ENCODE measurements at places on chromosomes 5 and 9.

GRCh38 chr5:115920171-115920725, 42.0 kb upstream of the LVRN start:
- H3K4me1 ChIP-seq, result no peaks in the 10 kb centered on the region
- H3K27me3 ChIP-seq, result no peaks in the 10 kb centered on the region
- DNase-seq, result no peak

- peaks cover 7% of the 10 kb centered on the region for H3K4me1 ChIP-seq
- no peaks in the 10 kb centered on the region for H3K36me3 ChIP-seq
- DNase-seq, result peak; percentile 72
- no peak overlapping the region for H3K27ac ChIP-seq
- no peak overlapping the region for H3K4me3 ChIP-seq
Measured at GRCh38 chr9:137149942-137150616, 11.1 kb downstream of the GRIN1 start.

DNA sequence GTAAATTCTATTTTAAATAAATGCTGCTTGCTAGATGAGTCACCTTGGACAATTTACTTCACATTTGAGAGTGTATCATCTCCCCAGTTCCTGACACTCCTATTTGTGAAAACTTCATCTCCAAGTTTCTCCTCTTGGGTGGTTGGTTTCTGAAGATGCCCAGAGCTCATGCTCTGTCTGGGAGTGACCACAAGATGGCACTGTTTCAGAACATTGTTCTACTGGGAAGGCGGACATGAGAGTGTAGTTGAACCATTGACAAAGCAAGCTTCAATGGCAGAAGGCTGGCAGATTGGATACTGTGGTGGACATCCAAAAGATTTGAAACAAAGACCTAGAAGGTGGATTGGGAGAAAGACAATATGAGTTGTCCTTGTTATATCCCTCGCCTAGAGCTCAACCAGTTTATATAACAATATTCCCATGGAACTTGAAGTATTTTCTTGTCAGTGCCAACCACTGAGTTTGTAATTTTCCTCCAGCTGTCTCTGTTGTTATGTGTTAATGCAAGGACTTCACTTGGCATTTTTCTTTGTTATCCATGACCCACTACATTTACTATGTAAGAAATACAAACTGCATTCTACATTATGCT, 234.3 kb upstream of the ANKH start:
- no peaks in the 10 kb centered on the region for H3K36me3 ChIP-seq
- no peak overlapping the region for H3K4me3 ChIP-seq
- H3K27ac ChIP-seq, result no peak overlapping the region
- no peaks in the 10 kb centered on the region for H3K4me1 ChIP-seq
- peak; percentile 82 for DNase-seq

GRCh38 chr9:88044200-88044599, 69.9 kb upstream of the CDK20 start:
- no peaks in the 10 kb centered on the region for H3K36me3 ChIP-seq
- no peak overlapping the region for H3K4me3 ChIP-seq
- no peak for DNase-seq
- no peaks in the 10 kb centered on the region for H3K4me1 ChIP-seq
- H3K27ac ChIP-seq, result no peak overlapping the region

DNA sequence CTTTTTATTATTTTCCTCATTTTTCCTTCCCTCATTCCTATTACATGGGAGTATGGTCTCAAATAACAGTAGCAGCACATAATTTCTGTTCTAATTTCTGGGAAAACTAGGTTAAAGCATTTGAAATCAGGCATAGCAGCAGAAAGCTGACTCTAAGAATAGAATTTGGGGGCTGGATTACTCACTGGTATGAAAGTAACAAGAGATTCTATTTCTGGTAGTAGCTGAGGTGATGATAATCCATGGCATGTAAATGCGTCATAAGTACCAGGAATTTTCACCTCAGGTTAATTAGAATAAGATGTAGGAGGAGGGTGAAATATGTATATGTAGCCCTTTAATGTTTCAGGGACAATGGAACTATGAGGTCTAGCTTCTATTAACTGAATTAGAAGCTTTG, 662.0 kb downstream of the PTPRD start:
- no peak overlapping the region for H3K27ac ChIP-seq
- no peak overlapping the region for H3K4me3 ChIP-seq
- no peak for DNase-seq
- no peaks in the 10 kb centered on the region for H3K4me1 ChIP-seq

- H3K36me3 ChIP-seq, result no peaks in the 10 kb centered on the region
- H3K27ac ChIP-seq, result no peak overlapping the region
- H3K27me3 ChIP-seq, result no peaks in the 10 kb centered on the region
Measured at GRCh38 chr5:127097278-127097677, 24.0 kb upstream of the C5orf63 start.

DNA sequence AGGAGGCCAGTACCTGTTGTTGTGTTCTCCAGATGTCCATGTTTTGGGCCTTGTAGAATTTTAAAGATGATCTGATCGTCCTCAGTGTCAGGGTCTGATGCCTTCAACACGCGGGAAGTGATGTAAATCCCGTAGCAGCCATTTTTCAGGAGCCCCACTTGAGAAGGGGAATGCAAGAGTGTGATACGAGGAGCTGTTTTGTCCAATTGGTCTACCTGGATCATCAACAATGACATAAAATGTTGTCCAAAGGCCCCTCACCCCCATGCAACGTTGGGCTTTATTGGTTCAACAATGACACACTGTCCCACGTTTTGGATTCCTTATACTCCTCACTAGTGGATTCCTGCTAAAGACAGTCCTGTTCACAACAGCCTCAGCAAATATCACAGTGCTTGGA, 48.1 kb upstream of the CER1 start:
- no peaks in the 10 kb centered on the region for H3K36me3 ChIP-seq
- DNase-seq, result no peak
- H3K4me1 ChIP-seq, result peaks cover 3% of the 10 kb centered on the region
- H3K27ac ChIP-seq, result no peak overlapping the region
- no peak overlapping the region for H3K4me3 ChIP-seq

- no peak overlapping the region for H3K4me3 ChIP-seq
- H3K27me3 ChIP-seq, result no peaks in the 10 kb centered on the region
- DNase-seq, result no peak
- H3K36me3 ChIP-seq, result no peaks in the 10 kb centered on the region
- H3K4me1 ChIP-seq, result no peaks in the 10 kb centered on the region
Measured at GRCh38 chr9:31136524-31136923, 1247.9 kb upstream of the ACO1 start.

DNA sequence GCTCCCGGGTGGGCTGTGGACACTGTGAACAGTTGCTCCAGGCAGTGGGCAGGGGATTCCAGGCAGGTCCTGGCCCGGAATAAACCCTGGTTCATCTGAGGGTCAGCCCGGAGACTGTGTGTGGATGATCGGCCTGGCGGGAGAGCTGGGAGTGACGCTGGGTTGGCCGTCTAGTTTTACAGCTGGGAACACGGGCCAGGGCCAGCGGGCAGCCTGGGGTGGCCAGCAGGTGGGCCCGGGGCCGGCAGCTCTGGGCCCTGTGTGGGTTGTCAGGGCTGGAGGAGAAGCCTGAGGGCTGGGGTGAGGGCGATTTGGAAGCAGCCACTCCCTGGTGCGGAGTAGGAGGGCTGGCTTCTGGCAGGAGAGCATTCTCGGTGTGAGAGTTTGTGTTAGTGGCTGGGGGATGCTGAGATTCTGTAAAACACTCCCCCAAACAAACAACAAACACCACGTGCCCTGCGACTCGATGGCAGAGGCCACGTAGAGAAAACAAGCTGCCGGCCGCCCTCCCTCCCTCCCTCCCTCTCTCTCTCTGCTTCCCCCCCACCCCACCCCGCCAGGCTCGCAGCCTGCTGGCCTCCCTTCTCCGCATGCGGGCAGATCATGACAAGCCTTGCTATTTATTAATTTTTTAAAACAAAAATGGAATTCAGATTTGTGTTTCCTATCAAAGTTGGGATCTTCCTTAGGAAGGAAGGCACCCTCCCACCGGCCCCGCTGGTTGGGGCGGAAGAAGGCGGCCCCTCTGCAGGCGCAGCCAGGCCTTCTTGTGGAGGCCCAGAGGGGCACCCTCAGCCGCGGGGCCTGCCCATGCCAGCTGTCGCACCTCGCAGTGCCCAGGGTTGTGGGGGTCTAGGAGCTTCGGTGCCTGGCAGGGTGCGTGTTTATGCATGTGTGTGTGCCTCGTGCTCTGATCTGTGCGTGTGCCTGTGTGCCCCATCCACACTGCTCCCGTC, 49.5 kb downstream of the RXRA start:
- H3K36me3 ChIP-seq, result no peaks in the 10 kb centered on the region
- DNase-seq, result no peak
- H3K27ac ChIP-seq, result no peak overlapping the region
- H3K4me3 ChIP-seq, result no peak overlapping the region

GRCh38 chr5:139914218-139914807, 118.7 kb downstream of the PSD2 start:
- no peaks in the 10 kb centered on the region for H3K4me1 ChIP-seq
- no peaks in the 10 kb centered on the region for H3K36me3 ChIP-seq
- no peaks in the 10 kb centered on the region for H3K27me3 ChIP-seq

- no peak for DNase-seq
- H3K27me3 ChIP-seq, result no peaks in the 10 kb centered on the region
Measured at GRCh38 chr5:136516637-136517036, 151.3 kb upstream of the TRPC7 start.

DNA sequence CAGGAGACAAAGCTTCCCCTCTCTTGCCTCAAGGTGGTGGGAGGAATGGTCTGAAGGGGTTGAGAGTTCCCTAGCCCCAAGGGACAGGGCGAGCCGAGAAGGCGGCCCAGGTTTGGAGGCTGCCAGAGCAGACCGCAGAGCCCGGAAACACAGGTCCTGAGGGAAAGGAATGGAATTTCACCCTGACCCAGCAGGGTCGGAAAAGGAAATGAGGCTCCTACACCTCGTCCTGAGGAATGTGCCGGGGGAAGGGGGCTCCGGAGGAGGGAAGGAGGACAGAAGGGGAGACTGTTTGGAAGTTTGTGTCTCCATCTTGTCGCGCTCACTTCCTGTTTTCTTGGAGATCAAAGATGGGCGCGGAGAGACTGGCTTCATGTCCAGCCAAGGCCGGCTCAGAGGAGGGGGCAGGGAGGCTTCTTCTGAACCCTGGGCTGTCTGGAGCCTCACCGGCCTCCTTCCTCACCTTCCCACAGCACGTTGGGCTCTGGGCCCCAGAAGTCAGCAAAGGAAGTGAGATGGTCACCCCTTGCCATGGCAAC, 9.6 kb downstream of the ENG start:
- no peak overlapping the region for H3K4me3 ChIP-seq
- peaks cover 3% of the 10 kb centered on the region for H3K36me3 ChIP-seq
- H3K27me3 ChIP-seq, result no peaks in the 10 kb centered on the region
- DNase-seq, result no peak
- no peak overlapping the region for H3K27ac ChIP-seq

GRCh38 chr9:121282277-121283079, 14.5 kb downstream of the GSN start:
- no peaks in the 10 kb centered on the region for H3K27me3 ChIP-seq
- no peaks in the 10 kb centered on the region for H3K36me3 ChIP-seq
- no peak overlapping the region for H3K4me3 ChIP-seq
- DNase-seq, result no peak

GRCh38 chr9:108766626-108767161, 89.1 kb downstream of the ACTL7B start:
- H3K36me3 ChIP-seq, result no peaks in the 10 kb centered on the region
- H3K27me3 ChIP-seq, result 0 out of 2 replicates have a peak, but pooled peaks cover 3% of the 10 kb centered on the region
- no peak overlapping the region for H3K27ac ChIP-seq
- H3K4me1 ChIP-seq, result no peaks in the 10 kb centered on the region
- DNase-seq, result no peak
- no peak overlapping the region for H3K4me3 ChIP-seq

DNA sequence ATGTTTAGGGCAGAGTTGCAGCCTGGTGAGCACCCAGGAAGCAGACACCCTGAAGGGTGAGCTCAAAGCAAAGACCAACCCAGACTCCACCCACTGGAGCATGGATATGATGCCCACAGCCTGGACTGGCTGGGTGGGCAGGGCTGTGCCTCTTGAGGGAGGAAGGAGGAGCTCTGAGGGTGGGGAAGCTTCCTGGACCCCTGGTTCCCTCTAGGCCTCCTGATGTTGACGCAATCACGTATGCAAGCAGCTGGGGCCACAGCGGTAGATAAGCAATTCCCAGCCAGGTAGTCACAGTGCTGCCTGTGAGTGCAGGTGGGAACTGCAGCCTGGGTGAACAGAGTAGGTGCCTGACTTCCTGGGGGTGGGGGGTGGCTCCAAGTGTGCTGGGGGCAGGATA, 271.5 kb downstream of the CDK5RAP2 start:
- no peaks in the 10 kb centered on the region for H3K27me3 ChIP-seq
- H3K36me3 ChIP-seq, result no peaks in the 10 kb centered on the region
- no peaks in the 10 kb centered on the region for H3K4me1 ChIP-seq
- peak; percentile 38 for DNase-seq

DNA sequence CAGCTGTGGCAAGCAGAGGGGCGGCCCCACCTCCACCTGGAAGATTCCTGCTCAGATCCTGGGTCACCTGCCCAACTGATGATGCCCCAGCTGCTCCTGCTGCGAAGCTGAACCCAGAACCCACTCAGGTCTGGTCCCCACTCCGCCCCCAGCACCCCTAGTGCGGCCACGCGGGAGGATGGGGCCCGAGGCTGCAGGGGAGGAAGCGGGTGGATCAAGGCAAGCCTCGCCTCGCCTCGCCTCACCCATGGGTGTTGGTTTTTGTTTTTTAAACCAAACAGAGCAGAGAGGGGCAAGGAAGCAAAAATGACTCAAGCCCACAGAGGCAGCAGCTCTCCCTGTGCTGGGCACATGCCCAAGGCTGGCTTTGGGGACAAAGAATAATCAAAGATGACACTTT, 23.2 kb downstream of the ABO start:
- no peak overlapping the region for H3K27ac ChIP-seq
- H3K36me3 ChIP-seq, result no peaks in the 10 kb centered on the region
- peaks cover 2% of the 10 kb centered on the region for H3K27me3 ChIP-seq
- no peak overlapping the region for H3K4me3 ChIP-seq
- H3K4me1 ChIP-seq, result no peaks in the 10 kb centered on the region

DNA sequence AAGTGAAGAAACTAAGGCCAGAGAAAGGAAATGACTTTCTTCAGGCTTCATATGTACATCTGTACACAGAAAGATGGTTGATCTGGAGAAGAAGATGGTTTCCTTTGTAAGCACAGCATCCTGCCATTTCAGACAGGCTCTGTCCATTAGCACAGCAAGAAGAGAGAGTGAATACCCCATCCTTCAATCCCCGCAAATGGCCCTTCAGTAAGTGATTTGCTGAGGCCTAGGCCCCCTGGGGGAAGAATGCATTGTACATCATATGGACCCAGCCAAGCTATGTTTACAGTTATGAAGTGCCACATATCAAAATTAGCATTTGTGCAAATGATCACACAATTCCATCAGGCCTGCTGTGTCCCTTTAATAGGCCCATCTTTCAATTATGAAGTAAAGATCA, 657.4 kb downstream of the BRINP1 start:
- no peaks in the 10 kb centered on the region for H3K4me1 ChIP-seq
- no peak overlapping the region for H3K27ac ChIP-seq
- no peaks in the 10 kb centered on the region for H3K27me3 ChIP-seq
- DNase-seq, result no peak
- no peak overlapping the region for H3K4me3 ChIP-seq

- no peak overlapping the region for H3K27ac ChIP-seq
- H3K4me3 ChIP-seq, result no peak overlapping the region
- DNase-seq, result no peak
- H3K36me3 ChIP-seq, result no peaks in the 10 kb centered on the region
Measured at GRCh38 chr9:37038302-37038942, 4.4 kb upstream of the PAX5 start.

GRCh38 chr9:13443346-13444244, 164.1 kb upstream of the MPDZ start:
- no peak overlapping the region for H3K4me3 ChIP-seq
- H3K36me3 ChIP-seq, result no peaks in the 10 kb centered on the region
- peaks cover 24% of the 10 kb centered on the region for H3K4me1 ChIP-seq
- H3K27me3 ChIP-seq, result no peaks in the 10 kb centered on the region
- H3K27ac ChIP-seq, result no peak overlapping the region

Measured in Karpas-422 (cell line).